ENCODE measurements at places on chromosomes 6 and 20.

GRCh38 chr6:166952121-166952520 lies 4.2 kb downstream of the RNASET2 start:
- no peak for DNase-seq

DNA sequence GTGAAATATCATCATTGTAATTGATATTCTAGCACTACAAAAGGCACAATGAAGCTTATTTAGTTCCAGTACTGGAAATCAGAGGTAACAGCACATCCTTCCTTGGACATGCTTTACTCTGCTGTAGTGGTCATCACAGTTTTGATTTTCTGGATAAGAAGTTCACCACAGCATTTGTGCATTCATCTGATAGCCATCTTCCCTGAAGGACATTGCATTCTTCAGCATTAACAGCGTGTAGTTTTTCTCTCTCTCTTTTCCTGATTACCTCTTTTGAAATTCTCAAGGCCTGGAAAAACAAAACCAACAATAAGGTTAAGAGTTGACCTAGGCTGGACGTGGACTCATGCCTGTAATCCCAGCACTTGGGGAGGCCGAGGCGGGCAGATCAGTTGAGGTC lies 19.6 kb downstream of the ECI2 start:
- DNase-seq, result no peak

DNA sequence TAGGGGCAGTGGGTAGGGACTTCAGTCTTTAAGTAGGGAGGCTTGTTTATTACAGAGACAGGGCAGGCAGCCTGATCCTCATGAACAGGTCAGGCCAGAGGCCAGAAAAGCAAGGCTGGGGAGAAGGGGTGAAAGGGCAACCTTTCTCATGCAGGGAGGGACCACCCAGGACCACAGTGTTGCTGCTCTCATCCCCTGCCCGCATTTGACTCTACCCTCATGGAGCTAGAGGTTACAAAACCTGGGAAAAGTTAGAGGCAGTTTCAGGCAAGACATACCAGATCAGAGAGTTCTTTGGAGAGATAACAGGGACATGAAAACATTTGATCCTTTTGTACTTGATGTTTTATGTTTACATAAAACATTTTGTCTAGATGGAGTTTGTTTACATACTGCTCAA lies 38.1 kb downstream of the MDGA1 start:
- DNase-seq, result no peak

DNA sequence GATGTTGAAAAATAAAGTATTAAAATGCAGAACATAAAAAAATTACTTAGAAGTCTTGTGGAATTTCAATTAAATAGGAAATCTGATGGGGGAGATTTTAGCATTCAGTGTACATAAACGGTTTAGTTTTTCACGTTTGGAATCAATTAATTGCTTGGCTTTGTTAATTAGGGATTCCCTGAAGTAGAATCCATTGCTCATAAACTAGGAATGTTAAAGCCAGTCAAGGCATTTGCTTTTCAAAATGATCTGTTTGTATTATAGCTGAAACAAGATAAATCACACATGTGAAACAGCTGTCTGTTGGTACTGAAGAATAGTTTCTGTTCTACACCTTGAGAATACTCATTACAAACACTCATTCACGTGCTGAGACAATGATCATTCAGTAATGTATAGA lies 297.9 kb downstream of the TBC1D7 start:
- no peak for DNase-seq

GRCh38 chr6:14276667-14277404 lies 159.3 kb downstream of the CD83 start:
- no peak for DNase-seq

- peak; percentile 93 for DNase-seq
Observed at GRCh38 chr20:10253780-10254179, 35.1 kb downstream of the SNAP25 start.

- no peak for DNase-seq
Observed at GRCh38 chr6:107531868-107532267, 42.0 kb downstream of the SOBP start.

GRCh38 chr6:128482642-128483041 lies 37.8 kb downstream of the PTPRK start:
- no peak for DNase-seq

DNA sequence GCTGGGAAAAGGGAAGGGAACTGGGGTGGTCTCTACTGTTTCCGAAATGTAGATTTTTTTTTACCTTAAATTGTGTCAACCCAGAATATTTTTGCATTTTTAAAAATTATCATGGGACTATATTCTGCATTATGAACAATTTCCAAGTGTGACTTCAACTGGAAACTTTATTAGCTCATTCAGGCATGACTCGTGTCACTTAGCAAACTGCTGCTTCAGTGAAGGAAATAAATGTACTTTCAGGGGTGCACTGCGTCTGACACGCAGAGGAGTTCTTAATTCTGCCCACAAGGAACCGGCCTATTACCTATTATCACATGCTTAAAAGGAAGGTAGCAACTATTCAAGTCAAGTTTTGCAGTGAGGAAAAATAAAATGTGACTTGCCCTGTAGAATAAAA lies 291.3 kb upstream of the PRDM1 start:
- peak; percentile 47 for DNase-seq

Measured in G401 (cell line).